ENCODE measurements at places on chromosomes 3 and 15. TPM values are rescaled to one million over a fixed set of nuclear protein-coding genes. Genes with fewer than 3 reads are reported as not detected.

DNA sequence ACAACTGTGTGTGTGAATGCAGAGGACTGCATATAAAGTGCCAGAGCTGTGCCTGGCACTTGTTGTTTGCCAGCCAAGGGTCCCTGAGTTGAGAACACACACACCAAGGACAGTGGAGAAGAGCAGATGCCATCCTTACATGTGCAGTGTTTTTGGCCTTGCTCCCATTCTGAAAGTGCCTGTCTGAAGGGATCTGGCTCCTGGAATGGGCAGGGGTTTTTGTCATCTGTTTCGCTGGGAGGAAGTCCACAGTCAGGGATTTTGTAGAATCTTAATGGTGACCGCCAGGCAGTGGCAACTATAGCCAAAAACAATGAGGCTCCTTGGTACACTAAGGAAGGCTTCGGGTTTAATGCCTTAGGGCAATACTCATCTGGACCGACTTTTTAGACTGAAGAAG is 63.7 kb downstream of the DUT start:
- DNase-seq, result no peak

GRCh38 chr3:161319867-161320266 is 51.5 kb downstream of the SPTSSB start:
- no peak for DNase-seq

The SHQ1 gene
- 15.0 TPM for total RNA-seq

GRCh38 chr3:66353530-66353929 is 132.7 kb downstream of the SLC25A26 start:
- no peak for DNase-seq

DNA sequence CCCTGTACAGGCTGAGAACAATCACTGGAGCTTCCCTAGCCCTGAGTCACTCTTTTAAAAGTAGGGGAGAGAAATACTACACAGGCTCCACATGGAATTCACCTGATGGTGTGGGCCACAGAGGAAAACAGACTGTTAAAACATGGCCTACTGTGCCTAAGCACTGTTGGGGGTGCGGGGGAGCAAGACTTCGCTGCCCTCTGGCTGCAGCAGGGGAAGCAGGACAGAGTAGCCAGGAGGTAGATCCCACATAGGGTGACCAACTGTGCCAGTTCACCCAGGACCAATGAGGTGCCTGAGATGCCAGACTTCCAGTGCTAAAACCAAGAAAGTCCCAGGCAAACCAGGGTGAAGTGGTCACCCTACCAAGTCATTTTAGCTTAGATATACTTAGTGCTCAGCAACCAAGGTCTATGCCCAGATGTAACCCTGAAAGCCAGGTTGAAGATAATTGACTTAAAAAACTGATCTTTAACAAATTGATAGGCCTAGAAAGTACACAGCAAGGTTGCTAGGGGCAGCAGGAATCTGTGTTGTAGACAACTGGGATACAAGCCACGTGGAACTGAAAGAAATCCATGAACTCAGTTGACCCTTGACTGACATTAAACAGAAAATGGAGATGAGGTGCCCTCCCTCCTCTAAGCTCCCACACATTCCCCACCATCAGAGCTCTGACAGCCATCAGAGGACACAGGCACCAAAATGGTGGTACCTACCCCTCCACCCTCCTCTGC is 344.2 kb upstream of the PPP2R3A start:
- no peak for DNase-seq

The ATP10A gene
- total RNA-seq, result 18.7 TPM

The SLC6A1 gene
- total RNA-seq, result 1.3 TPM

DNA sequence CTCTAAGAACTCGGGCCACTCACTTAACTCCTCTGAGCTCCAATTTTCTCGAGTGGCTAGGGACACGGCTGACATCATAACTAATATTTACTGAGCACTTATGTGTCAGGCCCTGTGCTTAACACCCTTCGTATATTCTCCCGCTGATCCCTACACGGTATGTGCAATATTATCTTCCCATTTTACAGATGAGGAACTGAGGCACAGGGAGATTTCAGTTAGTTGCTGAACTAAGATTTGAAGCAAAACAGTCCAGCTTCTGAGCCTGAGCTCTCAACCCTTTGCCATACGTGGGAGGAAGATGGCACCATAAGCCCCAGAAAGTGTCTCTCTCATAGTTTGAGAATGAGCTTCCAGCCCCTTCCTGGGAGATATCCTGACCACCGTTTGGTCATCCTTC is 19.6 kb downstream of the FAH start:
- no peak for DNase-seq

The RGMA gene
- total RNA-seq, result 20.3 TPM

- DNase-seq, result no peak
Observed at GRCh38 chr15:57122080-57122840, 203.8 kb downstream of the TCF12 start.

The GOLGA8G gene
- total RNA-seq, result not detected

The LDHAL6B gene
- not detected for total RNA-seq

The FES gene
- total RNA-seq, result 31.7 TPM

DNA sequence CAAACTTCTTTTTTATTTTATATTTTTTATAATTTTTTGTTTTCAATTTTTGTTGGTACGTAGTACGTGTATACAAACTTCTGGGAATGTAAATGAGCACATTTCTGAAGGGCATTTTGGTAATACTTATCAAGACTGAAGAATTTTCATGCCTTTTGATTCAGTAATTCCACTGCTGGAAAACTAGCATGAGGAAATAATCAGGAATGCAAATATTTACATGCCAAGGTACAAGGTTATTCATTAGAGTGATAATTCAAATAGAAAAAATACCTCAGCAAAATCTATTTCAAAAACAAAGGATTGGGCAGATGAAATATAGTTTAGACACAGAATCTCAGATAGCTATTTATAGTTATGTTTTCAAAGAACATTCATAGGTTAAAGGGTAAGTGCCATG is 128.7 kb downstream of the DMXL2 start:
- DNase-seq, result no peak

The TMEM266 gene
- not detected for total RNA-seq

DNA sequence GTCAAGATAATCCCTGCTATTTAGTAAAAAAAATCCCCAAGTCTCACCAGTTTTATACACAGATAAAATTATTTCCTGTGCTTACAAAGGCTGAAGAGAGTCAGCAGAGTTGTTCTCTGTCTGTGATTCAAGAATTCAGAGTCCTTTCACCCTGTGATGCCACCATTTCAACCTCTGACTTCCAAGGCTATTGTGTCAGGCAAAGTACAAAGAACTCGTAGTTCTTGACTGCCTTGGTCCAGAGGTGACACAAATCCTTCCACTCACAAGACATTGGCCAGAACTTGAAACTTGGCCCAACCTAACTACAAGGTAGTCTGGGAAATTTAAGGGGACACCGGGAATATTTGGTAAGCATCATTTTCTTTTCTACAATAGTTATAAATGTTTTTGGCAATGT is 34.9 kb upstream of the CMC1 start:
- no peak for DNase-seq

DNA sequence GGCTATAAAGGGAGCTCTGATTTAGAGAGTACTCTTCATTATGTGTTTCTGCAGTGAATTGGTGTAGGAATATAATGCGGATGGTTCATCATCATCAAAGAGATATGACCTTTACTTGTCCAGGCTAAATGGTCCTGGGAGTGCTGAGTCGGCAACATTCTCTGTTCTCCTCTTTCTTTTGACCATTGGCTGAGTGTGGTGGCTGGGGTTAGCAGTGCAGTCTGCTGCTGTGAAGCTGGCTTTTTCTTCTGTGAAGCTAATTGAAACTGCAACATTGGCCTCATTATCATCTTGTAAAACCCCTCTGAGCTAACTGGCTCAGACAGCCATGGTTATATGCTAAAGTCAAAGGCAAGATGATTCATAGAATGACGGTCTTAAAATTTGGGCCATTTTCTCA is 83.8 kb downstream of the THRB start:
- no peak for DNase-seq

DNA sequence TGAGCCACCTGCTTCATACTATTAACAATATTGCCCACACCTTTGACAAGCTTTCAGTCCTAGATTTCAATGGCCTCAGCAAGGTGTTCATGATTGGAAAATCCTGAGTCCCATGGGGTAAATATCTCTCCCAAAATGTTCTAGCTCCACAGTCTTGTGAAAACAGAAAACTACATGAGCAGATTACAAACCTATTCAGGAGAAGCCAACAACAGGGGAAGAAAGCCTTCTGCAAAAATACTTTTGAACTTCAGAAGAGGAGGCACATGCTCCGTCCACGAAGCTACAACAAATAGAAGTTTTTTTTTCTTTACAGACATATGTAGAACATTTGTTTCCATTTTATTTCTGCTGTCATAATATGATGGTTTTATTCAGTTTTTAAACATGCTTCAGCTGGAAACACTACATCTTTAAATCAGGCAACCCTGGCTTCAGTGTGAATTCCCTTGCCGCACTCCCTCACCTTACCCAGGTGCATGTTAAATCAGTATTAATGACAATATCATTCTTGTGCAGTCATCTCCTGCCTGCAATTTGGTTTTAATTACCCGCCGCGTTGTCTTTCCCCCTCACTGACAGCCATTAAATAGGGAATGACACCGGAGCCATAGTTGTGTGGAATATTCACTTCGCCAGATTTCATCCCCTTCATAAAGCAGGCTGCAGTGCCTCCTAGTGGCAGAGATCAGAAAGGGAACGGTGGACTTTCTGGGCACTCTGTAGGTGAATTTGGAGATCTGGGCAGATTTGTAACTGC is 725.5 kb upstream of the ARRDC4 start:
- no peak for DNase-seq

GRCh38 chr15:99095626-99096025 is 9.3 kb upstream of the SYNM start:
- DNase-seq, result no peak

DNA sequence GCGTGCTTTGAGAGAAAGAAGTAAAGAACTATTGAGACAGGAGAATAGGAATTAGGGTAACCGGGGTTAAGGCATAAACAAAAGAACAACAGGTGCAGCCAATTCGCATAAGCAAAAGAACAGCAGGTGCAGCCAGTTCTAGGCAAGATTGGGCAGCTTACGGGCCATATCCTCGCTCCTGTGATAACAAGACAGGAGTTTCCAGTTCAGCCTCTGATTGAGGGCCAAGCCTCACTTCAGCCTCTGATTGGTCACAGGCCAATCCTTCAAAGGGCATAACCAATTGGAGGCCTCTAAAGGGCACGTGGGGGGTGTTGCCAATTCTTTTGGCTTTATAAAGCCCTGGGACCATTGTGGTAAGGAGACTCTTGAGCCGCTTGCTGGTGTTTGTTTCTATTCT is 143.5 kb downstream of the GADL1 start:
- DNase-seq, result no peak

The HTR3E gene
- not detected for total RNA-seq

The TRAT1 gene
- total RNA-seq, result 1.3 TPM

DNA sequence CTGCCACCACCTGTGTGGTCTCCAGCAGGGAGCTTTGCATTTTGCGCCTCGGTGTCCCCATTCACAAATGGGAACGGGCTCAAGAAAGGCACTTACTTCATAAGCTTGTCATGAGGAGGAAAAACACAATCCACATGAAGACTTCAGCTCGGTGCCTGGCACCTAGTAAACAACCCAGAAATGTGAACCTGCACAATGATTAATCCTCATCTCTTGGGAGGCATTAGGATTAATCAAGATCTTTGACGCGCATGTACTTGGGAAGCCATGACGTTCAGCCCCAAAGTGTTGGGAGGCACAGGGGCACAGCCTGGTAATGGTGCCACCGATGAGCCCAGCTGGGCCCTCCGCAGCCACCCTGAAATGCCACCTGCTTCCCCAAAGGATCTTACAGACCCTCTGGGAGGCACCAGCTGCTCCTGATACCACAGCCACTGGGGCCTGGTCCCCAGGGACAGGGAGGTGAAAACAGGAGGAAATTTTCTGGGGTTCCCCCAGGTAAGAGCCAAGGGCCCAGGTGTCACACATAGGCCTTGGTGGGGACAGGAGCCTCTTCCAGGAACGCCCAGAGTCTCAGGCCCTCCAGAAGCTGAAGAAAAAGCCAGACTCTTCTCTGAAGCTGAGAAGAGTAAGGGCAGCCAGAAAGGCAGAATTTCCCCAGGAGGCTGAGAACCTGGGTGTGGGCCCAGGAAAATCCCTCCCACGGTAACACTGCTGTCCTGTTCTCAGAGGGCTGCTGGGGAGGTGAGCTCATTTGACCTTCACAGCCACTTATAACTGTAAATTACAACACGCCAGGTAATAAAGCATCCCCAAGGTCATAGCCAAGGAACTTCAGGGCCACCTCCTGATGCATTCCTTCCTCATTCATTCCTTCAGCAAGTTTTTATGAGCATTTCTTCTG is 507.5 kb downstream of the SHQ1 start:
- no peak for DNase-seq

DNA sequence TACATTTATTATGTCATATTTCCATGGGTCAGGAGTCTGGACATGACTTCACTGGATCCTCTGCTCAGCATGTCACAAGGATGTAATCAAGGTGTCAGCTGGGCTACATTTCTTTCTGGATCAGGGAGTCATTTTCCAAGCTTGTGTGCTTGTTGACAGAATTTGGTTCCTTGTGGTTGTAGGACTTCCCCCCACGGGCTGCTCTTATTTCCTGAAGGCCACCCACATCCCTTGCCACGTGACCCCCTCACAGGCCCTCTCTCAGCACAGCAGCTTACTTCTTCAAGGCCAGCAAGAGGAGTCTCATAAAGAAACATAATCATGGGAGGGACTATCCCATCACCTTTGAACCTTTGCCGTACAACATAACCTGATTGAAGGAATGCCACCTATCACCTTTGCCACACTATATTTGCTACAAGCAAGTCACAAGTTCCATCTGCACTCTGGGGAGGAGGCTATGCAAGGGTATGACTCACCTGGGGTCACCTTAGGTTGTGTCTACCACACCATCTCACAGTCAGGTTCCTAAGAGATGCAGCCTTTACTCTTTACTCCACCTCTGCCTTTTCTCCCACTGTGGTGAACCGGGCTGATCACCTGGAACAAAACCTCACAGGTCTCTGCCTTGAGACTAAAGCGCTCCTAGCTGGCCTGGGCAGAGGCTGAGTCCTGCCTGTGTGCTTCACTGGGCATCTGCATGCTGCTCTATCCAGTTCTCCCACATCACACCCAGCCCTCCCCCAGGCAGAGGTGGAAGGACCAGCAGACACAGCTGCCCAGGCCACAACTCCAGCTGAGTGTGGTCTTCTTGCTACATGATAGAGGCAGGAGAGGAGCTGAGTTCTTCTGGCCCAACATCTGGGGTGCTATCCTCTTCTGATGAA is 13.5 kb downstream of the RAB6B start:
- peak; percentile 31 for DNase-seq

- no peak for DNase-seq
Observed at GRCh38 chr15:93671387-93671943, 559.9 kb upstream of the MCTP2 start.

The COL6A6 gene
- total RNA-seq, result 1.2 TPM

The IL5RA gene
- total RNA-seq, result not detected

The ERICH6 gene
- not detected for total RNA-seq

The PLS1 gene
- not detected for total RNA-seq

- no peak for DNase-seq
Observed at GRCh38 chr3:125281381-125281780, 68.8 kb upstream of the SLC12A8 start.

Data from posterior vena cava (tissue), 2 donors.